ENCODE measurements at places on chromosomes 7 and 10. TPM values are rescaled to one million over a fixed set of nuclear protein-coding genes. Genes with fewer than 3 reads are reported as not detected.

The DRGX gene
- total RNA-seq, result not detected

GRCh38 chr7:53672681-53673080, 637.2 kb downstream of the POM121L12 start:
- no peak for ATAC-seq

The NAT16 gene
- total RNA-seq, result not detected

The POM121 gene
- 23.4 TPM for total RNA-seq

- peak; percentile 61 for ATAC-seq
These were observed 42.4 kb upstream of the AGBL3 start for GRCh38 chr7:134943785-134944400.

The ARHGAP22 gene
- total RNA-seq, result 1.6 TPM

DNA sequence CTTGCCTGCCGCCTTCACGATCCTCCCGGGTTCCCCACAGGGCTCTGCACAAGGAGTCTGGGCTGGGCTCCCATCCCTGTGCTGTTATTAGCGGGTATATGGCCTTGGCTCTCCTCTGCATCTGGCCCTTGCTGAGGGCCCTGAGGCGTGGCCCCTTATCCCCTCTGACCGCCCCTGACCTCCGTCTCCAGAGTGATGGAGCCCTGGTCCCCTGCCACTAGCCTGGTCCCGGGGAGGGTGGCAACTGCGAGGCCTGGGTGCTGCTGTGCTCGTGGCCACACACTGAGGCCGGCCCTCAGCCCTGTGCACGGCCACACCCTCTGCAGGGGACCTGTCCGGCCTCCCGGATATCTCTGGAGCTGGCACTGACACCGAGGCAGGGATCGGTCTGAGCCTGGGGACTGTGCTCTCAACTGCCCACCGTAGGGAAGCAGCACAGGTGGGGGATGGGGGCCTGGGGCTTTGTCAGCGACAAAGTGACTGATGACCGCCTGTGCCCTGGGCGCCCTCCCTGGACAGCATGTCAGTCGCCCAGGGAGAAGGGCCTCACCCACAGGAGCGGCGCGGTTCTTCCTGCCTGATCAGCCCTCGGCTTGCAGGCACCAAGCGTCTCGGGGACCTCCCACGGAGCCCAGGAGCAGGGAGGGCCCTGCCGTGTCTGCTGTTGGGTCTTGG, 72.4 kb downstream of the NKX6-2 start:
- ATAC-seq, result no peak

DNA sequence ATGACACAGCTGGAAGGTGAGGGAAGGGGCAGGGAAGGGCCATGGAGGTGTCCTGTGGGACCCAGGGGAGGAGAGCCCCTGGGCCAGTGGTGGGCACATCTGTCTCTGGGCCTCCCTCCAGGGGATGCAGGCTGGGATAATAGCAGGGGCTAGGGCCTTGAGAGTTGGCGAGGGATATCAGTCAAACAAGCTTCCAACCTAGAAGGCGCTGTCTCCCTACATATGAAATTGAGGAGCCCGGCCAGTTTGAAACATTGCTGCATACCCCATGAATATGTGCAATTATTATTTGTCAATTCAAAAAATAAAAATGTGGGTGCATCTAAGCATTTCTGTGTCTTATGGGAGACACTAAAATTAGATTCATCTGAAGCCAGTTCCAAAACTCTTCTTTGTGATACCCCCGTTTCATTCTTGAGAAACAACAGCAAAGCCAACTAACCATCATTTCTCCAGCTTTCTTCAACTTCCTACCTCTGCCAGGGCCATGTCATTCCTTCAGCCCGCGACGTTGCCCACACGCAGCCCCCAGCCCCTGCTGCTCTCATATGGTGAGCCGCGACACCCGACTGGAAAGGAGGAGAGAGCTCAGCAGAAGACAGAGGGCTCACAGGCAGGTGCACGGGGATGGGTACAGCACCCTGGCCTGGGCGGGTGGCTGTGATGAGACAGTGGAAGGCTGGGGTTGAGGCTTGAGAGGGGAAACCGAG, 418.7 kb downstream of the GLRX3 start:
- no peak for ATAC-seq

DNA sequence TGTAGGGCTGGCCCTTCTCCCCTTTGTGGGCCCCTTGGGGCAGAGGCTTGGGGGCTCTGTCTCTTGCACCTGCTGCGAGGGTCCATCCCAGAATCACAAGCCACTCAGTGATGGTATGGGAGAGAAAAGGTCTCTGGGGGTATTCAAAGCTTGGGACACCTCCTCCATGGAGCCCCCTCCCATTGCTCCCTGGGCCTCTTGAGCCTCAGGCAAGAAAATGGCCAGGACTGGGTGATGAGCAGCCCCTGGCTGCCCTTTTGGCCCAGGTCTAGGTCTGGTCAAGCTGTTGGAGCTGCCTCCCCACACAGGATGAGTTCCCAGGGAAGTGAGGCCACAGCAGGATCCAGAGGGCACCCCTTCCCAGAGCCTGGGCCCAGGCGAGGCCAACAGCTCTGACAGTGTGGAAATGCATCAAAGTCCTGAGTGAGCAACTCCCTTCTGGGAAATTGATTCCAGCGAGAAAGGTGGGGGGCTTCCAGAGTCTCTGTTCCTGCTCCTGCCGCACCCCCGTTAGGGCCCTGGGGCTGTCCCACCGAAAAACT, 3.4 kb upstream of the MYL7 start:
- no peak for ATAC-seq

DNA sequence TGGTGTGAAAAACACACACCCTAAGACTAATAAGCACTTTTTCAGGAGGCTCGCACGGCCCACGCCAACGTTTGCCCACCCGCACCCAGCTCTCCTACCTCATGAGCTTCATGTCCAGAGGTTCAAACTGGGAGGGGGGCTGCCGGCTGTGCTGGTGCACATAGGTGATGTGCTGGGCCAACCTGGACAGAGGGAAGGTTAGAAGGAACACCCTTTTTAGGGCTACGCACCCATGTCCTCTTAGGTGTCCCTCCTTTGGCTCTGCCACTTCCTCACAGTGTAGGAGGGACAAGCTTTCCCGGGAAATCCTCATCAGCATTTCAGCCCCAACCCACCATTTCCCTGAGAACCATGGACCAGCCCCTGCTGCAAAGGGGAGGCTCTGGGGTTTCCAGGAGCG, 5.9 kb downstream of the MCM7 start:
- ATAC-seq, result no peak
